ENCODE measurements at places on chromosomes 3 and 15.

DNA sequence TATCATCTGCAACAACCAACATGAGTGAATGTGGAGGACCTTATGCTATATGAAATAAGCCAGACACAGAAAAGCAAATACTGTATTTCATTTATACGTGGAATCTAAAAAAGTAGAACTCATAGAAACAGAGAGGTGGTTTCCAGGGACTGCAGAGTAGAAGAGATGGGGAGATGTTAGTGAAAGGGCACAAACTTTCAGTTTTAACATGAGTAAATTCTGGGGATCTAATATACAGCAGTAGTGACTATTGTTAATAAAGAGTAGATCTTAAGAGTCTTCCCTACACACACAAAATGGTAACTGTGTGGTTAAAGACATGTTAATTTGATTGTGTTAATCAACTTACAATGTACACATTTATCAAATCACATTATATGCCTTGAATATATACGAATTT lies 20.9 kb upstream of the MELTF start:
- no peak for DNase-seq

- DNase-seq, result no peak
Measured at GRCh38 chr15:86014016-86014415, 65.7 kb upstream of the AGBL1 start.

DNA sequence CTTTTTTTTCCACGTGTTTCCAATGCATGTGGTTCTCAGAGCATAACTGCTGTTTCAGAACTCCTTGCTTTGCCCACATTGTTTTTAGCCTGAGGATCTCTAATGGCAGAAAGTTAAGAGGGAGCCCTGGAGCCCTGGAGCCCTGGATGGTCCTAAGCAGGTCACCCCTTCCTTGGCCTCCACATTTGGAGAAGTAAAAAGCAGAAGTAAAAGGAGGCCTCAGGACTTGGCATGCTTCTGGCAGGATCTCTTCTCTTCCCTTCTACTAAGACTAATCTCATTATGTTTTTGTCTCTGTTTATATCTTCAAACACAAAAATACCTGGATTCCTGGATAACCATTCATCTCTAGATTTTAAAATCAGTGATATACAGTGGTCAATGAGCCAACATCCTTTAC lies 50.1 kb downstream of the P2RY1 start:
- DNase-seq, result no peak

DNA sequence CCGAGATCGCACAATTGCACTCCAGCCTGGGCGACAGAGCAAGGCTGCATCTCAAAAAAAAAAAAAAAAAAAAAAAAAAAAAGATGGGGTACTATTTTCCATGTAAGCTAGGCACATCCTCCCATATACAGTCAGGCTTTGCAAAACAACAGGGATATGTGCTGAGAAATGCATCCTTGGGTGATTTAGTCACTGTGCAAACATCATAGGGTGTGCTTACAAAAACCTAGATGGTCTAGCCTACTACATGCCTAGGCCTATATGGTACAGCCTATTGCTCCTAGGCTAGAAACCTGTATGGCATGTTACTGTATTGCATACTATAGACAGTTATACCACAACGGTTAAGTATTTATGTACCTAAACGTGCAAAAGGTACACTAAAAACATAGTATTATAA lies 75.0 kb downstream of the TTBK2 start:
- no peak for DNase-seq

- no peak for DNase-seq
Measured at GRCh38 chr3:33430571-33430970, 9.6 kb downstream of the UBP1 start.

Data from B cell (primary cell).